ENCODE measurements at places on chromosomes 3 and 15.

DNA sequence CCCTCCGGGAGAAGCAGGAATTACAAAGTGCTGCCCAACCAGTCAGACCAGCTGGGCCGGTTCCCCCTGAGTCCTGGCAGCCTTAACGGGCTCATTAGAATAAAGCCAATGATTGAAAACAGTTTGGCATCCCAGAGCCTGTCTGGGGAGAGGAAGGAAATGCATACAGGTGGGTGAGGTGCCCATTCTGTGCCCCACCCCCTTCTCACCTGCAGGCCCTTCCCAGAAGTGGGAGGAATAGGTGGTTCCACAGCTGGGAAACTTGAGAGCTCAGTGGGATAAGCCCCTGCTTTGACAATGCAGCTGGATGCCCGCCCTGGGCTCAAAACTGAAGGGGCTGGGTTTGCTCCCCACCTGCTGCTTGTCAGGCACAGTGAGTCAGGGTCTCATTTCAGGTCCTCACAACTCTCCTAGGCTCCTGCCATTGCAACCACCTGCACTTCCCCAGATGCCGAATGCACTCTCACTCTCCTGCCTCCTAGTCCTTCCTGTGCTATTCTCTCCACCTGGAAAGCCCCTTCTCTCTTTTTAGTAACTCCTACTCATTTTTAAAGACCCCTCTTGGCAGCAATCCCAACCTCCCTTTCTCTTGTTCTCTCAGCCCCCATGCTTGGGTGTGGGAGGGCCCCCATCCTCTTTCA lies 5.5 kb upstream of the BUB1B start:
- DNase-seq, result no peak

- no peak for DNase-seq
Measured at GRCh38 chr15:90650117-90650955, 66.8 kb upstream of the BLM start.

DNA sequence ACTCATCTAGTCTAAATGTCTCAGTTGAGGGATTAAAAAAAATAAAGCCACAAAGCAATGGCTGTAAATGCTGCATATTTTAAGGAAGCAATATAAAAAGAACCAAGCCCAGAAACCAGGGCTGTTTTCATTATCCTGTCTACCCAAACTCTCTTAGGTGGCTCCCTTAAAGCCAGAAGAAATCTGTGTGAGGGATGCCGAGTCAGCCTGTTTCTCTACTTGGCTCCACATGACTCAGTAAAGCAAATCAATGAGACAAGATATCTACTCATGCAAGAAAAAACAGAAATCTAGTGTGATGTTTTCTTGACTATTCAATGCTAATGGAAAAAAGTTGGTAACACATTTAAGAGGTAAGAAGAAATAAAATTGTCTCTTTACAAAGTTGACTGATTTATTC lies 296.2 kb downstream of the ZBTB20 start:
- DNase-seq, result no peak

DNA sequence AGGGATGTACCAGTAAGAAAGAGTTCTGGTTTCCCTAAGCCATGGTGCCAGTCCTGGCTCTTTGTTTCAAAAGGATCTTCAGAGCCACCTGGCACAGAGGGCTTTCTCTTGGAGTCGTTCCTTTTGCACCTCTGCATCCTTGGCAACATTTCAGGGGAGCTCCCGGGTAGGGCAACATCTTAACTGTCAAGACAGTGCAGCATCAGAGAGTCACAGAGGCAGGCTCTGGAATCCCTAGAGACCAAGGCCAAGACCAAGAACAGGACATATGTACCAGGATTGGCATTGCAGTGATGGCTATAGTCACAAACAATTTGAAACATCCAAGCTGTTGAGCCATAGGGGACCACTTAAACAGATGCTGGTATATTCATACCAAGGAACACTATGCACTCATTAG lies 129.4 kb upstream of the ADPGK start:
- peak; percentile 90 for DNase-seq

DNA sequence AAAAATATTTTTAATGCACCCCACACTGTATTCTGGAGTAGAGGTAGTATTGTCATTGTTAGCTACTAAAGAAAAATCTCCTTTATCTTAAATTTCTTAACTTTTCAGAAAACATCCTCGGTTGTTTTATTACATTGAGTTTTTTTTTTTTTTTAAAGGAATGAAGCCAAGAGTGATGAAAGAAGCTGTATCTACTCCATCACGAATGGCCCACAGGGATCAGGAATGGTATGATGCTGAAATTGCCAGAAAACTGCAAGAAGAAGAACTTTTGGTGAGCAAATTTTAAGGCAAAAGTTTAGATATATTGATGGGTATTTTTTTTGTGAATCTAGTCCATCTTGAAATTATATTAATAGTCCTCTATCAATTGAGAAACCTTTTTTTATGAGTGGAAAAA lies 49.7 kb upstream of the UTS2B start:
- no peak for DNase-seq

- no peak for DNase-seq
Measured at GRCh38 chr3:25473246-25473645, 45.2 kb downstream of the RARB start.

GRCh38 chr3:103873021-103873420 lies 1438.2 kb downstream of the ZPLD1 start:
- no peak for DNase-seq

DNA sequence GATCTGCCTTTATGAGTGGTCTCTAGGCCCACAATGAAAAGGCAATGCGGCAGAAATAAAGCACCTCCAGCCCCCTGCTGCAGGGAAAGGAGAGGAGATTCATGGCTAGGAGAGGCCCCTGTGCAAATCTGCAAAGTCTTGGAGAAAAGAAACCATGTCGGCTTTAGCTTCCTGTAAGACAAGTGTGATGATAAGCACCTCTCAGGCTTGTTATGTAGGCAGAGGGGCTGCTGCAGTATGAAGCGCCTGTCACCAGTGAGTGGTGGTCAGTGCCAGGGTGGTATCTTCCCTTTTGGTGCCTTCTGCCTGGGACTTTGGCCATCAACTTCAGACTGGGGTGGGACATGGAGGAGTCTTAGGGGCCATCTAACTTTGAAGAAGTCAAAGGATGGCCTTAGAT lies 59.2 kb upstream of the ARHGEF3 start:
- no peak for DNase-seq

GRCh38 chr3:129567176-129567705 lies 24.3 kb downstream of the H1-8 start:
- DNase-seq, result no peak

GRCh38 chr3:183912895-183913579 lies 28.4 kb upstream of the PARL start:
- DNase-seq, result no peak

GRCh38 chr15:52154896-52155865 lies 36.0 kb downstream of the GNB5 start:
- DNase-seq, result no peak

GRCh38 chr3:22907161-22907780 lies 295.9 kb upstream of the UBE2E2 start:
- no peak for DNase-seq

DNA sequence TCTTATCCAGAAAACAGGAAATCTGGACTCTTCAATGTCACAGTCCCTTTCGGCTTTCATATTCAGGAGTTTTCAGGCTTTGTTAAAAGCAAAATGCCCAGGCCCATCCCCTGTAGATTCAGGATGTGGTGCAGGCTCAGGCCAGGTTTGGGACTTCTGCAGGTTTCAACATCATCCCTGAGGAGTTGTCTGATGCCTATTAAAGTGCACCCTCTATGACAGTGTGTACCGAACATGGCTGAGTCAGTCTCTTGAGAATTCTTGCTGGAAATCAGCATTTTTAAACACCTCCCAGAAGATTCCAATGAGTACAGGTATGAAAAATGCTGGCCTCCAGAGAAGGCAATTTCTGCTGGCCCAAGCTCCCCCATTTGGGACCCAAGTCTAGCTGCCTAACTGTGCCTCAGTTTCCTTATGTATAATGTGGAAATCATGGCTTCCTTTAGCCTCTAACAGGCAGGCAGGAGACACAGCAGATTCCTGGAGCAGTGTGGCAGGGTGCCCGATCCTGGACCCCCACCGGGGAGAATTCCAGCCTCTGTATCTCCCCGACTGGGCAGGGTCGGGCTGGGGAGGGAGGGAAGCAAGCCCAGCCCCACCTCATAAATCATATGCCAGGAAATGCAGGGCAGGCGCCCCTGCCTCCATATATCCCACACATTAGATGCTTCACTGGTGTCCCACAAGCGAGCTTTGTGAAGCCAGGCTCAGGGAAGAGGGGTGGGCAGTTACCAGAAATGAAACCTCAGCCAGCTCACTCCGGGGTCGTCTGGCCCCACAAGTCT lies 44.4 kb upstream of the SLC6A11 start:
- DNase-seq, result no peak

DNA sequence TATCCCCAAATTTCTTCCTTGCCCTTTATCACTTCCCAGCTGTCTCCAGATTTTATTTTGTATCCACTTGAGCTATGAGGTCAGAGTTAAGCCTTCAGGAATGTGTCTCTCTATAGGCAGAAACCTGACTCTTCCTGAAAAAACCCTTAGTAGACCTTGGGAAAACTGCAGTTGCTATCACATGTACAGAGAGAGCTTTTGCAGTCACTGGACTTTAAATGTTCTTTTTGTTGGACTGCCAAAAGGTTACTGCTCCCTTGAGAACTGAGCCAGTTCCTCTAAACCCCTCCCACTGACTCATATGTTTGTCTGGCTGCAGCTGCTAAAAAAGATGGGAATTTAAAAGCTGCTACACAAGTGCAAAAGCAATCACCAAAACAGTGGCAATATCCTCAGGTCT lies 169.1 kb upstream of the CCDC54 start:
- DNase-seq, result peak; percentile 61

Data from NCI-H2171 (cell line).